Effector CD4-positive, alpha-beta T cell (primary cell): ENCODE measurements at places on chromosomes 2 and 18.

- no peak for DNase-seq
Measured at GRCh38 chr18:22303927-22304326, 113.8 kb downstream of the CTAGE1 start.

DNA sequence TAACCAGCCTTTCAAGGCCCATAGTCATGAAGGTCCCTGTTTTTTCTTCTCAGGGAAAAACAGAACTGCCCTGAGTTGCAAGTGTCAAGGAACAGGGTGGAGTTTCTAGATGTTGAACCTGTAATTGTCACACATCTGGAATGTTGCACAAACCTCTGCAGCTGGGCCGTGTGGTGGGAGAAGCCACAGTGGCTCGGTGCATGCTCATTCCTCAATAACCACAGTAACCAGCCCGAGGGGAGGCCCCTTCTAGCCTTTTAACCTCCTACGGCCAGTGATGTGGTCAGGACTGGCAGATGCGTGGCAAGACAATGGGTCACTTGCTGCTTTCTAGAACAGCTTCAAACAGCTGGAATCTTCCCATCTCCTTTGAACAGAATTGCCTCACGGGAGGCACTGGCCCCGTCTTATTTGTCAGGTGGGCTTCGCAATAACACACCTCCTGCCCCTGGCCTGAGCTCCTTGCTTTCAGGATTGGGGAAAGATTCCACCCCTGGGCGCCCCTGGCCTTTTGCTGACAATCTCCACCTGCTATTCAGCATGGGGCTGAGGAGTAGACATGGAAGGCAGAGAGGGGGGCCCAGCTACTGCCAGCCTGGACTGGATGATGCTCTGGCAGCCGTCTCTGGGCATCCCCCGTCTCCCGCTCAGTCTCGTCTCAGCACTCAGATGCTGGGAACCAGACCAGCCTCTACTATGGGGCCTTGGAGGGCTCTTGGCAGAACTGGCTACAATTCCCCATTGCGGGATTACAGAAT is 102.9 kb downstream of the KLHL29 start:
- no peak for DNase-seq

- no peak for DNase-seq
Measured at GRCh38 chr18:35142275-35142615, 98.6 kb upstream of the ZNF397 start.

DNA sequence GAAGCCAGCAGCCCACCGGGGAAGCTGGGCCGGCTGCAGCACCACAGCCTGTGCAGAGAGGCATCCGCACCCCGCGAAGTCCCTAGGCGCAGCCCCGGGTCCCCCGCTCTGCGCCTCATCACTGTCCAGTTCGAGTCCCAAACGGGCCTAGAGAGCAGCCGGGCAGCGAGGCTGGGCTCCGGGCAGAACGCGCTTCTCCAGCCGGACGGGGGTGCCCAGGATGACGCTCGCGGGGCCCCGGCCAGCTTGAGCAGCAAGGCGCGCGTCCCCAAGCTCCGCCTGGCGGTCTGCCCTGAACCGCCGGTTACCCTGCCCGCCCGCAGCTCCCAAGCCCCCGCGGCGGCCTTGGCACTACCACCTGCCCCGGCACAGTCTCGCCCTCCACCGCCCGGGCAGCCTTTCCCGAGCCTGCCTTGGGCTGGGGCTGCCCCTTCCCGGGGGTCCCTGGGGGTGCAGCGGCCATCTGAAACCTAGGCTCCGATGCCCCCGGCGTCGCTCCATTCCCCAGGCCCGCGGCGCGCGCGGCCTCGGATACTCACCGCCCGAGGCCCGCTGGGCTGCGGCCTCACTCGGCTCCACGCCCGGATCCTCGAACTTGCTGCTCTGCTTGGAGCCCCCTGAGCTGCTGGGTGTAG is 591 bp downstream of the SLC16A14 start:
- DNase-seq: no peak

GRCh38 chr2:99470957-99471356 is 18.9 kb downstream of the REV1 start:
- no peak for DNase-seq

GRCh38 chr18:65146482-65147021 is 604.3 kb upstream of the CDH7 start:
- no peak for DNase-seq

GRCh38 chr2:133685636-133686215 is 117.5 kb upstream of the NCKAP5 start:
- no peak for DNase-seq

- DNase-seq: no peak
Measured at GRCh38 chr2:32947076-32947483, 327 bp downstream of the LTBP1 start.

DNA sequence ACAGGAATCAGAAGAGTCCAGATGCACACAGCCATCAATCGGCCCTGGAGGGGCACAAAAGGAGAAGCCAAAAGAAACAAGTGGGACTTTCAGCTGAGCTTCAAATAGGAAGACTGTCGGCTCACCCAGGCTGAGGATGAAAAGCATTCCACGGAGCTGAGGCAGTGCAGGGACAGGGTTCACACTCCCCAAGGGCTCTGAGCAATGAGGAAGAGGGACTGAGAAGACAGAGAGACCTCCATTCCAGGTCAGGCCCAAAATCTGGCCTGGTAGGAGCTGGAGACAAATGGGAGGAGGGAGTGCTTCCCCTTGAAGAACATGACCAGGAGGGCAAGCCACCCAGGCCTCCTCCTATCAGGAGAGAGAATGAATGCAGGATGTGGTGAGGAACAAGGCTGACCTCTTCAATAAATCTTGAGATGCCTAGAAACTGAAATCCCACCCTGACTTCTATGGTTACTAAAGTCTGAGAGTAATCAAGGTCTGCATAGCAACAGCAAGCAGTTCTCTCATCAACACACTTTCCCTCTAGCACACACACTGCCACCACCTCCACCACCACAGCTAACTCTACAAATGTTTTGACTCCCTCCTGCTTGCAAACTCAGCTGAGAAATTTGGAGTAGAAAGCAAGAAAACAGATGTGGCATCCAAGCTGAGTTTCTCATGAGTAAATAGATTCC is 434.4 kb downstream of the TNS1 start:
- no peak for DNase-seq

DNA sequence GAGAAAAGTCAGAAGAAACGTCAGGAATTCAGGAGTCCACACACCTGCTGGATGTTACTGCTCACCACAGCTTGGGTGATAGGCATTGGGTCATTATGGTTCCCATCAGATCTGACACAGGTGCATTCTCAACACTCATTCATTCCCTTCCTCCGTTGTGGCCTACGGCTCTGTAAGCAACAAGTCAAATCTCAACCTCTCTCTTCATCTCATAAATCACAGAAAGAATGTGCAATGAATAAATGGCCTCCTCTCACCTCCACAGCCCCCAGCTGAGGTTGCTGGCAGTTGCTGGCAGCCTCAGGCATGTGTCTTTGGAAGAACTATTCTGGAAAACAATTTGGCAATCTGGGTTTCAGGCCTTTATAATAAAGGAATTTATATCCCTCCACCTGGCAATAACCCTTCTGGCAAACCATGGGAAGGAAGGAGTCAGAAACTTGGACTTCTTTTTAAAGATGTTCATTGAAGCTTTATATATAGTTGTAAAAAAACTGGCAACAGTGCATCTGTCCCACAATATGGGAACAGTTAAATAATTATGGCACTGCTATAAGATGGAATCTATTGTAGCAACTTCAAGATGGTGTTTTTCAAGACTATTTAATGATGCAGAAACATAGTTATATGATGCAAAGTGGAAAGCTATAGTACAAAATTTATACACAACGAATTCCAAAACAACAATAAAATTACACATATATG is 175.4 kb downstream of the ANAPC1 start:
- no peak for DNase-seq

- DNase-seq: no peak
Measured at GRCh38 chr18:37452682-37453385, 112.8 kb downstream of the CELF4 start.

DNA sequence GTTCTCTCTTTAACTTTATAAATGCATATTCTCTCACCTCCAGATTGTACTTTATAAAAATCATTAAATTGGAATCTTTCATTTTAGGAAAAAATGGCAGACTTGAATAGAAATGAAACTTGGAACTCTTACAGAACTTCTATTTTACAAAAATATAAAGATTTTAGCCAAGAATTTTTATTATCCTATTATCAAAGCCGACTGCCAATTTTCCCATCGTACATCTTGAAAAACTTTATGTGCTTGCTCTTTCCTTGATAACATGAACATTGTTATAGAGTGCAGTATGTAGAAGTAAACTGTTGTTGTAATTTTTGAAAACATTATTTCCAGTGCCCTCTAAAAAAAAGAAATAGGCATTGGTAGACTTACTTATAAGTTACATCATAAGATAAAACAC is 475.7 kb upstream of the REG3G start:
- no peak for DNase-seq
